Cerebellar nuclear complex (tissue), 1 donor: ENCODE measurements at places on chromosomes 3 and 15.

GRCh38 chr3:22088204-22088603, 337.2 kb upstream of the ZNF385D start:
- DNase-seq, result no peak

GRCh38 chr3:146655333-146655996, 50.3 kb upstream of the PLSCR5 start:
- no peak for DNase-seq

DNA sequence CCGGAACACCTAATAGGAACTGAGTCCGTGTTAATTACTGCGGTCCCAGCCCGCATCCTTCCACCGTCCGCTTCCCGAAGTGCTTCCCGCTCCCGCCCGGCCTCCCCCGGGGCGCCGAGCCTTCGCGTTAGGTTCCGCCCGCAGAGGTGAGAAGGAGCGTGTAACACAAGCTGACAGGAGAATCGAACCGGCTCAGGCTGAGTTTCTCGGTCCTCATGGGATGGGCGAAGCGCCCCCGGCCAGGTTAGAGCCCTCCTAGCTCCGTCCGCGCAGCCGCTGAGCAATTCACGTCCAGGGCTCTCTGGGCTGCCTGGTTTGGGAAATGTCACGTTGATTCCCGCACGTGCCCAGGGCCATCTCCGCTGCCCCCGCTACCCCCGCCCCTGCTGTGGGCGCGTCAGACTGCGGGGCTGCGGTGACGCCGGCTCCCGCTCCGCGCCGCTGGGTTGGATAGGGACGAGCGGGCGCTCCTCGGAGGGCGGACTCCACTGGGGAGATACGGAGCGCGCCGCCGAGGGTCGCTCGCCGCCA, 954 bp downstream of the CLDN11 start:
- DNase-seq, result no peak

- DNase-seq, result no peak
These were observed 37.2 kb downstream of the HMG20A start for GRCh38 chr15:77457905-77458265.

GRCh38 chr15:74403588-74403919, 30.2 kb downstream of the SEMA7A start:
- no peak for DNase-seq

- DNase-seq, result no peak
These were observed 2.0 kb downstream of the SNRK start for GRCh38 chr3:43288366-43288765.

- no peak for DNase-seq
These were observed 104.2 kb upstream of the PRR23E start for GRCh38 chr3:127088511-127089351.

- no peak for DNase-seq
These were observed 74.1 kb downstream of the CMSS1 start for GRCh38 chr3:99891610-99892285.

GRCh38 chr3:44321335-44321734, 17.2 kb upstream of the TCAIM start:
- DNase-seq, result no peak

- no peak for DNase-seq
These were observed 28.9 kb upstream of the MITF start for GRCh38 chr3:69710153-69710977.

- DNase-seq, result no peak
These were observed 259 bp upstream of the CILP start for GRCh38 chr15:65211482-65211982.

DNA sequence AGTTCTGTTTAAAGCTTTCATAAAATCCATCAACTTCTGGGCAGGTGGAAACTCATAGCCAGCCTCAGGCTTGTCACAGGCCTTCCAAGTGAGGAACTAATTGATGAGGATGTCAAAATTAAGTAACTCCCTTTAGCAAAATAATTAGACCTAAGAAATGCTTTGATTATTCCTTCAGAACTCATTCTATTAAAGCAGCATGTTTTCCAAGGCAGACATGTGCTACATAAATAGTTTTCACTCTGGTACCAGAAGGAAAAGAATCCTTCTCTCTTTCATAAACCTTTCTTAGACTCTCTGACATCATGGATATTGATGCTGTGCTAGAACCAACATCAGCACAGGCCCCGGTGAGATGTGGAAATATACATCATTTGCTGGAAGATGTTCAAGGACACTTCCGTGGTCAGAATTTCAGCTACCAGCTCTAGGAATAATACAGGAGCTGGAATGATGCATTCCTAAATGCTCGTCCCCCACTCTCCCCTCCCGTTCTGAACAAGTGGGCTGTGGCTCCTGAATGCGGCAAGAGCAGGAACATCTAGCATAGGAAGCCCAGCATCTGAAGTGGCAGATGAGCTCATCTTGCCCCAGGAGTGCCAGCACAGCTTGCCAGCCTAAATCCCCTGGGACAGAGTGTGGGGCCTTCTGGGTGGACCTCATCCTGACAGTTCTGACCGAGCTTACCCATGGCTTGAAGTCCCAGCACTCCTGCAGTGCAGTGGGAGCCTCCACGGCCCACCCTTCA, 82.4 kb downstream of the WWTR1 start:
- no peak for DNase-seq

GRCh38 chr3:143831994-143832393, 16.3 kb downstream of the SLC9A9 start:
- no peak for DNase-seq
